ENCODE measurements at places on chromosomes 5 and 9. TPM values are rescaled to one million over a fixed set of nuclear protein-coding genes. Genes with fewer than 3 reads are reported as not detected.

- DNase-seq = no peak
These were observed 196.9 kb downstream of the MAST4 start for GRCh38 chr5:66793049-66793448.

Gene NME5
- polyA plus RNA-seq = 25.0 TPM

DNA sequence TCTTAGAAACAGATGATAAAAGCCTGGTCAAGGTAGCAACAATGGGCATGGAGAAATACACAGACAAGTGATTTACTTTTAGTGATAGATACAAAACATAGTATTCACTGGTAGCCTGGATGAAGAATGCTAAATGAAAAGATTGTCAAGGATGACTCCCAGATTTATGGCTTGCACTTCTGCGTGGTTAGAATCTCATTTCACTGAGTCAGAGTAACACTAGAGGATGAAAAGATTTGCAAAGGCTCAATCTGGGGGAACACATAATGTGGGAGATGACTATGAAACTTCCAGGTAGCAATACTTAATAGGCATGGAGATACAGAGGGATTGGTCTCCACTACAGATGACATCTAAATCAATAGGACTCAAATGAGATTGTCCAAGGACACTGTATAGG is 38.4 kb downstream of the AGTPBP1 start:
- DNase-seq = no peak

Gene PCDHGB4
- 4.4 TPM for polyA plus RNA-seq

Gene TRUB2
- polyA plus RNA-seq = 39.0 TPM
